Tibial nerve (tissue), 4 donors: ENCODE measurements at places on chromosomes 4 and X.

DNA sequence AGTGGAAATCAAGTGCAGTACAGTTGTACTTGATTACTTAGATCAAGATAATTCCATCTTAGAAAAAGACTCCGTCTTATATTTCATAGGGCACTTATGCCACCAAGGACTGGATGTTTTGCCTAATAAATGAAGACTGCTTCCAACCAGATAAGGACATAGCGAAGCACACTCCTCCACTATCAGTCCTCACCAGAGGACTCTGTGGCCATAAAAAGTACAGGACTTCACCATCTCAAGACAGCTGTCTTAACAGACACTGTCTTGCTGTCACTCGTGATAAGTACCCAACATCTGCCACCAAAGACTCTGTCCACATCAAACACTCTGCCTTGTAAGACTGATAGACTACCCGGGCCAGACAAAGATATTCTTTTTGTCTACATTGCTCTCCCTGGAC is 352.0 kb downstream of the TRAM1L1 start:
- DNase-seq: no peak

DNA sequence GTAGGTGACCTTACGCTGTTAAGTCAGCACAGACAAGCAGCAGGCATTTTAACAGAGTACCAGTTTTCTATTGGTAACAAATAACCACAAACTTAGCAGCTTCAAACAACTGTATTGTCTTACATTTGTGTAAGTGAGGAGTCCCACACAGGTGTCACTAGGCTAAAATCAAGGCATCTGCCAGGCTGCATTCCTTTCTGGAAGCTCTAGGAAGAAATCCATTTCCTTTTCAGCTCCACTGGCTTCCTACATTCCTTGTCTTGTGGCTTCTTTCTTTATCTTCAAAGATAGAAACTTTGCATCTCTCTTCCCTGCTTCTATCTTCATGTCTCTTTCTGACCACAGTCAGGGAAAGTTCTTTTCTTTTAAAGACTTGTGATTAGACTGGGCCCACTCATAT is 139.9 kb downstream of the TMEM144 start:
- DNase-seq: no peak

- DNase-seq: no peak
Observed at GRCh38 chr4:76197971-76198410, 15.6 kb downstream of the SCARB2 start.

DNA sequence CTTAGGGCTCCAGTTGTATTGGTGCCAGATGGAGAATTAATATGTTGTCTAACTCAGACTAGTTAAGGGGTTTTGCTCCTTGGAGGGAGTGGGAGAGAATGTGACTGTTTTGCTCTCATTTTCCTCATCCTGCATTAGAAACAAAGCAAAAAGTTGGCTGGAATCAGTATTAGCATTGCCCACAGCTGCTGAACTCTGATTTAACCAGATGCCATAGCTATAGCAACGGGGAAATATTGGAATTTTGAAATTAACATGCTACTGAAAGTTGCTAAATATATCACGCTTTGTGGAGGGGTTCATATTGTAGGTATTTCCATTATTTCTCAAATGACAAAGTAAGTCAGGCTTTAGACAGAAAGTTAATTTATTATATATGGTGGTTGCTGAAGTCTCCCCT is 66.7 kb upstream of the EOLA2 start:
- DNase-seq: no peak

- peak; percentile 16 for DNase-seq
Observed at GRCh38 chr4:114598191-114599121, at the start of gene UGT8. Gene UGT8 (plus strand): TSS chr4:114598807. CDS start chr4:114622881, 24,074 bp downstream.

DNA sequence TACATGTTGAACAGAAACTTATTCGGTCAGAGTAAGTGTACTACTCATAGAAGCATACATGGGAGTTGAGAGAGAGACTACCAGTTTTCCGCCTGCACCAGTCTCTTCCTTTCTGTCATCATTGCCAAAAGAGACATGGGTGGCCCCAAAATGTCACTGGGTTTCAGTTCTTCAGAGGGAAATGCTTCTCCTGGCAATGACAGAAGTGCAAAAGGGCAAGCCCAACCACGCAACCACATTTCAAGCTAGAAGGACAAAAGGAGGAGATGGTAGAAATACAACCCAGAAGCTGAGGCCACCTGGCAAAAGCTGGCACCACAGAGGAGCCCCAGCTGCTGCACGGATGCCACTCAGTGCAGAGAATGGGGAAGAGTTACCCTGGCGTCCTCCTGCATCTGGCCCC is 320.1 kb downstream of the BCOR start:
- no peak for DNase-seq

DNA sequence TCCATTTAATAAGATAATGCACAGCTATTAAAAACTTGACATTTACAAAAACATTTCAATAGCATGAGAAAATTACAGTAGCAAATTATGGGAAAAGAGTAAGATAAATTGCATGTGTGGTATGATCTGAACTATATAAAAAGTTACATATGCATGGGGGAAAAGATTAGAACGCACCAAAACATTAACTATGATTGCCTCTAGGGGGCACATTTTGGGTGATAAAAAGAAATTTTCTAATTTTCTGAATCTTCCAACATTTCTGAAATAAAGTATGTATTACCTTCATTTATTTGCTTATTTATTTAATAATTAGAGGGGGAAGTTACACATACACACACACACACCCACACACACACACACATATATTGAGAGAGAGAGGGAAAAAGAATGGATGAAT is 19.6 kb upstream of the KDM5C start:
- DNase-seq: no peak

DNA sequence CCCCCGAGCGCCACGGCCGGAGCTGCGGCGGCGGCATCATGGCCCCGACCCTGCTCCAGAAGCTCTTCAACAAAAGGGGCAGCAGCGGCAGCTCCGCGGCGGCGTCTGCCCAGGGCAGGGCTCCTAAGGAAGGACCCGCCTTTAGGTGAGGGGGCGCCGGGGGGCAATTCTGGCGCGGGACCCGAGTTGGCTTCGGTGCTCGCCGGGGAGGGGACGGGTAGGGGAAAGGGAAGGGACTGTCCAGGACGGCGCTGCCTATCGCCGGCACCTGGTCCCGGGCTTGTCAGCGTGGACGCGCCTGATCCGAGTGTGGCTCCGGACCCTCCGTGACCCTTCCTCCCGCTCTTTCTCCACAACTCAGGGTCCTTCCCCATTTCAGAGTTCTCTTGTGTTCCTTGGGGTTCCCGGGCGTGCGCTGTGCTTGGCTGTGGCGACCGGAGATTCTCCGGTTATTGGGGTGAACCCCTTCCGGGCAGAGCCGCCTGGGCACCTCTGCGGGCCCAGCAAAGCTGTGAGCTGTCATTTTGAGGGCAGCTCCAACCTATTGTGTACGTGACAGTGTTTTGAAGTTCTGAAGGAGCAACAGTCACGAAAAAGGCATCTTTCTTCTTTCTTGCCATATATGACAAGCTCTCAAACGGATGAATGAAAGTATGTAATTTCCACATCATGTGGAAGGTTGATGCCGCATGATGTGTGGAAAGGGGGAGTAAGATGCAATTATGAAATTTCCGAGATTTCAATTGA is 522 bp downstream of the FNIP2 start:
- DNase-seq: no peak

DNA sequence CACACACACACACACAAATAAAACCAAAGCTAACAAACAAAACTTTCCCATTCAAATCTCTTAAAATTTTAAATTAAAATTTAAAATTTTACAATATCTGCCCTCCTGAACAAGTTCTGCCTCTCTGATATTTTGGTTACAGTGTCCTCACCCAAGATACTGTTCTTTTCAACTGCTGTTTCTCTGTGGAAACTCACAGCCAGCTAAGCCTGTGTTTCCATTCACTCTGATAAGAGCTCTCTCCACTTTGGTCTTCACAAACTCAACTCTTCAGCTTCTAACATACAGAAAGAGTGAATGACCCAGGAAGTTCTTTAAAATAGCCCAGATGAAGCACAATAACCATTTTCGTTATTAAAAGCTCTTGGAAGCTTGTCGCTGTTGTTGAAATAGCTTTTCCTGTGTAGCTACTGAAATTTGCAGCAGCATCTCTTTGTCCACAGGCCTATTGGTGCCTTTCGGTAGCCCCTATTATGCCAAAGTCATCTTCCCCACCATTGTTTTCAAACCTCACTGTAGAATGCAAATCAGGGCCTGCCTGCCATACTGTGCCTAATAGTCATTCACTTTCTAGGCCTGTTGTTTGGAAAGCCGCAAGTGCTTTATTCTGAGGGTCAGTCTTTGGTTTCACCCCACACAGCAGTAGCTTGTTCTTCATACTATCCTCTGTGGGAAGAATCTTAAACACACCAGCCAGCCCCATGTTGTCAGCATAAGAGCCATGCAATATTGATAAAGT is 19.4 kb downstream of the INPP4B start:
- DNase-seq: no peak

GRCh38 chrX:48939524-48940228 is 17.7 kb downstream of the OTUD5 start:
- no peak for DNase-seq

DNA sequence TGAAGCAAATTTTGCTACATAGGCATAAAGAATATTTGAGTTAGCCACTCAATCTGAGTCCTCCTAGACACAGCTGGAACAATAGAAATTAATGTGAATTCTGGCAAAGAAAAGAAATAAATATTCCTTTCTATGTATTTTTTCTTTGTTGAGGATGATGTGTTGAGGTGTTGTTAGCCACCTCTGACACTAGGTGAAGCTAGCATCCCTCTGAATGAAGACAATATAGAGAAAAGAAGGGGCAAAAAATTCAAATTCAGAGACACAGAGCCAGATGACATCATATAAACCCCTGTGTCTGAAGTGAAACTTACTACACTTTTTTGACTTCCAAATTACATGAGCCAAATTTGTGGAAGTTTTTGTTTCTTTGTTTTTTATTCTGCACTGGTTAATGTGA is 34.6 kb upstream of the TMPRSS11D start:
- no peak for DNase-seq

DNA sequence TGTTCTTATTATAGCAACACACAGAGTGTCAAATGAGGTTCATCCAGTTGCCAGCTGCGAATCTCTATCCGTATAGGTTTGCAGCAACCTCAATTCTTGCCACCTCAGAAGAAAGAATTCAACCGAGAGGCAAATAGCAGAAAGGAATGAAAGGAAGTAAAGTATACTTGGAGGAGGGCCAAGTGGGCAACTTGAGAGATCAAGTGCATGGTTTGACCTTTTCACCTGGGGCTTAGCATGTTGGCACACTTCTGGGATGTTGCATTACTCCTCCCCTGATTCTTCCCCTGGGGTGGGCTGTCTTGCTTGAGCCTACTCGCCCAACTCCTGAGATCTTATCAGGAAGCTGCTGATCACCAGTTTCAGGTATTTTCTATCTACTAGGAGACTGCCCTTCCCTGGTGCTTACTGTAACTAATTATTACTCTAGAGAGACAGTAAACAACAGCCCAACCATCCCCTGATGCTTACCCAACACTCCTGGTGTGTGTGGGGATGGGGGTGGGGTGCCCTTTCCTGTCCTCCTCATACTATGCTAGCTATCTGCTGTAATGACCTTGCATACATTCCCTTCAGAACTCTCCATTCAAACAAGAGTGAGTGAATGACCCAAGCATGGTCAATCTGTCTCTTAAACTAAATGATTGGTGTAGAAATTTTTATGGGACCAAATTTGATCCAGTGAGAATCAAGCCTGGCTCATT is 7.3 kb upstream of the TMEM33 start:
- DNase-seq: no peak

- DNase-seq: no peak
Observed at GRCh38 chrX:29215251-29215650, 628.0 kb downstream of the IL1RAPL1 start.

DNA sequence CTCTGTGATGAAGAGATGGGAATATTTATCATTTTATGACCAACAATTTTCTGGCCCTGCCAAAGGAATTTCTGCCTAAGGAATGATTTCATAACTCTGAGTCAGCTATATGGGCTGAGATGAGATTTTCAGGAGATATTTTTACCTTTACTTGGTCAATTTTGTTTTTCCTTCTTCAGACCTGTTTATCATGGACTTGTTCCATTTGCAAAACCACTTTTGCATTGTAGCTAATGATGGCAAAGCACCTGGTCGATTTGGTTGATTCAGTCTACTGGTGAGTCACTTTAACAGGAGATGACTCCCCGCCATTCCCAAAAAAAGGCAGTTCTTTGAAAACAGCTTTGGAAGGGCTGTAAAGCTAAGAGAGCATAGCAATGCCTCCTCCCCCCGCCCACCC is 53.3 kb downstream of the TEX13A start:
- DNase-seq: no peak

DNA sequence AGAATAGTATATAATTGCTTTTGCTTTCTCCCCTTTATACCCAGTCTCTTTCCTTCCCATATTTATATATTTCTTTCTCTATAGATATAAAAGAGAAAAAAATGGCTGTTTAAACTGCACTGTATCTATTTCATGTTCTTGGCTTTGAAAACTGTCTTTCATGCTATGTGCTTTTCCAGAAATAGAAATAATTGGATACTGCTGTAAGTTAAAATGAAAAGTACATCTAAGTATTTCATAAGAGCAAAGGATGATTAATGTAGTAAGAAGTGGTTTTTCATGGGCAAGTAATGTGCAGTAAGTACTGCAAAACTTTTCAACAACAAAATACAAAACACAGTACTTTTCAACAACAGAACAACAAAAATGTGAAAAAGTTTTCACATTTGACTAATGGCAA is 237.9 kb downstream of the SNCA start:
- no peak for DNase-seq

GRCh38 chr4:15469402-15470127 is at the start of gene CC2D2A:
Gene CC2D2A (plus strand): TSS chr4:15469882. CDS start chr4:15475933, 6,051 bp downstream.
- DNase-seq: no peak

GRCh38 chrX:39431893-39432292 is 630.6 kb downstream of the MID1IP1 start:
- no peak for DNase-seq

DNA sequence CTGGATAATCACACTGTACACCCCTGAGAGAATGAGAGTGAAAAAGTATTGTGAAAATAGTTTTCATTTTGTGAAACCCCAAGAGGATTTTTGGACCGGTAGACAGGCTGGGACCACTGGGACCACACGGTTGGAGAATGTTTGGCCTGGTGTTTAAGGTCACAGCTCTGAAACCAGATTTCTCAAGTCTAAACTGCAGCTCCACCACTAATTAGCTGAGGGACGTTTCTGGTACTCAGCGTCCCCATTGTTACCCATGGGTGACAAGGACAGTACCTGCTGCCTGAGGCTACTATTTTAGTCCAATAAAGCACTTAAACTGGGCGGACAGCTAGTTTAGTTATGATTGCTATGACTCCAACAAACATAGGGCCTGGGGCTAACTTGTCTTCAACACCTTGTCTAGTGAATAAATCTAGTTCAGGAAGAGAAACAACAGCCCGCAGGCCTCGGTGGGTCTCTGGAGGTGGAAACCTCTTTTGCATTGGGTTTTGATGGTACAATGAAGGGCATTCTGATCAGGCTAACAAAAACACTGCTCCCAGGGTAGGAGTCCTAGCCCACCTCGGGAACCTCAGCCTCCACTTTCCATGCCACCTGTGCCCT is 509 bp upstream of the USP11 start:
- no peak for DNase-seq

- no peak for DNase-seq
Observed at GRCh38 chrX:97096385-97096784, 212.7 kb downstream of the RPA4 start.

DNA sequence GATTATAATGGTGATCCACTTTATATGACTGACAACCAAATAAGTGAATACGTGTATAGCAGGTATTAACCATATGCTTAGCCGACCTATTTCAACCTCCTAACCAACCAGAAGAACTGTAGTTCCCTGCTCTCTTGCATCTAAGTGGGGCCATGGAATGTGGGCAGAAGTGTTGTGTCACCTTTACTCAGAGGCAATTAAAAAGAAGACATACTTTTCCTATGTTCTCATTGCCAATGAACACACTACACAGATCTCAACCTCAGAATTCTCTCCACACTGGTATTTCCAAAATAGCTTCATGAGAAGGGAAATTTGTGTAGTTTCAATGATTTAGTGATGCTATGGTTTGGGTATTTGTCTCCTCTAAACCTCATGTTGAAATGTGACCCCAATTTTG is 3.2 kb upstream of the NFKB1 start:
- no peak for DNase-seq
